ENCODE measurements at places on chromosomes 1 and 21.

DNA sequence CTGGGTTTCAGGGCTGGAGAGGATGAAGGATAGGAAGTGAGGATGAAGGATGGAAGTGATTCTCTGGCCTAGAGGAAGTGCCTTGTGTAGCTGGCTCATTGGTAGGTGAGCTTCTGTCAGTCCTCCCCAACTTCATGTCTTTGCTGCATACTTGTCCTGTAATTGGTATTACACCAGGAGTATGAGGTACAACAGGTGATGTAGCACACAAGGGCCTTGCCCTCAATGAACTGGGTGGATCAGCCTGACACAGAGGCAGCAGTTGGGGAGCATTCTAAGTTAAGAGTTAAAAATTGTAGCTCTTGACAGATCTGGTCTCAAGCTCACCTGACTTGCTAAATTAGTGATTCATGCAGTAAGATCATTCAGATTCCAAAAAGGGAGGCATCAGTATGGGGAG is 37.9 kb upstream of the CACNA1E start:
- DNase-seq: no peak

DNA sequence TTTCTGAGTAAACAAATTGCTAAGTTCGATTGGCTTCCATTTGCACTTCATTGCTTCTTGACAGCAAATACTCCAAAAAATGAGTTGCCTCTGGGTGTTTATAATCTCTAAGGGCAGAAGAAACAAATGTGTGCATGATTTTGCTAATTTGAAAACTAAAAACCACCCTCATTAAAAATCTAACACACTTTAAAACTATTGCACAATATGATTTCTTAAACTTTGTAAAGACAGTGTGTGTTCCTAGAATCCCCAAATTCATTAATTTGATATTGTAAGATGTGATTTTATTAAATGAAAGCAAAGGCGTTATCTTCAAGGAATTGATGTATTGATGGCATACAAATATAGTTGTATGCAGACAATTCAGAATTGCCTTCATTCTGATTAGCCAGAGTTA is 350.9 kb downstream of the OLFM3 start:
- DNase-seq: no peak

- DNase-seq: no peak
These were observed 63.8 kb downstream of the TBCE start for GRCh38 chr1:235430991-235431390.

DNA sequence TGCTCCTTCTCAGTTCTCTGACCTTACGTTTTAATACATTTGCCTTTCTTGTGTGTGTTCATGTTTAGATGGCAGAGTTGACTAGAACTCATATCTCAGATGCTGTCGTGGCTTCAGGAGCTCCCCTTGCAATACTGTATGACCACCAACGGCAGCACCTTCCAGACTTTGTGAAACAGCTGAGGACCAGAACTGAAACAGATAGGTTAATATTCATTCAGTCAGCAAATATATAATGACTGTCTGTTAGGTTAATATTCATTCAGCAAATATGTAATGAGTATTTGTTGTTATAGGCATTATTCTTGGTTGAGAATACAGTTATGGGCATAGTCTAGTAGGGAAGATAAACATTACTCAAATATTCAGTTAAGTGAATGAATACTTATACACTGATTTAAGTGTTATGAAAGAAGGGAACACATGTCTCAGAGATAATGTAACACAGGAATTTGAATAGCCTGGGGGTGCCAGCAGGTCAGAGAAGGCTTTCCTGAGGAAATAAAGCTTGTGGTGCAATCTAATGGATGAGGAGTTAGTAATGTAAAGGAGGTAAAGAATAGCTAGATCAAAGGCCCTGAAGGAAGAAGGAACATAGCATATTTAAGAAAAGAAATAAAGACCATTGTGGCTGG is 88.5 kb downstream of the CEP350 start:
- DNase-seq: no peak

DNA sequence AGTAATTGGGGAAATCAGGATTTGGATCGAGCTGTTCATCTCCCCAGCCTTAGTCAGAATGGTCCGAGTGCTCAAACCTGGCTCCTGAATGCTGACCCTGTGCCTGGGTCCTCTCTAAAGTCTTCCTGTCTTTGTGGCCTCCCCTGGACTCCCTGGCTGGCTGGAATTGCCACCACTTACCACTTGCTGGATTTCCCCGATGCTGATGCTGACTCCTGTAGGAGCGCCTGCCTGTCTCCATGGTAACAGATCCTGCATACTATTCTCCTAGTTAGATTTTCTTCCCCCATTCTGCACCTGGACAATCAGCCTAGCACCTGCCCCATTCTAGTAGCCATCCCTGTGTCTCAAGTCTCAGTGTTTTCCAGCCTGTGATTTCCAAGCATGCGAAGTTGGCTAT is 382.2 kb upstream of the ESRRG start:
- peak; percentile 85 for DNase-seq

DNA sequence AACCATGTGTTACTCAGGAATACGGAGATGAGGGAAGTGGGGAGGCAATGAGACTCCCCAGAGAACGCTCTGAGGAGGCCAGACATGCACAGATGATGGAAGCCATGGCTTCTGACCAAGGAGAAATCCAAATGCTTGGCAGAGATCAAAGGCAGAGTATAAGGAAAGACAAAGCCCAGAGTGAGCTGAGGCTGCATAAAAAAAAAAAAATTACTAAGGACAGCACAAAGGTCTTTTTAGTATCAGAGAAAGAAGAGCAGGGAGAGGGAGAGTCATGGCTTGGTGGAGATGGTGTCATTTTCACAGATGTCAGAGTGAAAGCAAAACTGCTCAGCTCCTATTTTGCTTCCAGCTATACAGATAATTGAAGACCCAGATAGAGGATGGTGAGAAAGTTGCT is 8.1 kb upstream of the NCF2 start:
- DNase-seq: peak; percentile 29

DNA sequence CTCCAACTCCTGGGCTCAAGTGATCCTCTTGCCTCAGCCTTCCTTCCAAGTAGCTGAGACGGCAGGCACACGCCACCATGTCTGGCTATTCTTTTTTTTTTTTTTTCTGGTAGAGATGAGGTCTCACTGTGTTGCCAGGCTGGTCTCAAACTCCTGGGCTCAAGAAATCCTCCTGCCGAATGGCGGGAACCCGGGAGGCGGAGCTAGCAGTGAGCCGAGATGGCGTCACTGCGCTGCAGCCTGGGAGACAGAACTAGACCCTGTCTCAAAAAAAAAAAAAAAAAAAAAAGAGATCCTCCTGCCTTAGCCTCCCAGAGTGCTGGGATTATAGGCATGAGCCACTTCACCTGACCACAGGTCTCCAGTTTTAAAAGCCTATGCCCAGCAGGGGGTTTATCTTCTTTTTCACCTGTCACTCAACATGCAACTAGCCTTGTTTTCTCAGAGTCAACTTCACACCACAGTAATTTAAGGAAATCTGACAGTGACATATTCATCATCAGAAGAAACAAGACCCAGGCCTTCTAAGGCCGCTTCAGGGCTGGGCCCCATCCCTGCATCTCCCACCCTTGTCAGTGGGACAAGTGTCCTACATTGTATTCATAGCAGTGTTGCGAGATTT is 38.3 kb upstream of the GALNT2 start:
- no peak for DNase-seq

DNA sequence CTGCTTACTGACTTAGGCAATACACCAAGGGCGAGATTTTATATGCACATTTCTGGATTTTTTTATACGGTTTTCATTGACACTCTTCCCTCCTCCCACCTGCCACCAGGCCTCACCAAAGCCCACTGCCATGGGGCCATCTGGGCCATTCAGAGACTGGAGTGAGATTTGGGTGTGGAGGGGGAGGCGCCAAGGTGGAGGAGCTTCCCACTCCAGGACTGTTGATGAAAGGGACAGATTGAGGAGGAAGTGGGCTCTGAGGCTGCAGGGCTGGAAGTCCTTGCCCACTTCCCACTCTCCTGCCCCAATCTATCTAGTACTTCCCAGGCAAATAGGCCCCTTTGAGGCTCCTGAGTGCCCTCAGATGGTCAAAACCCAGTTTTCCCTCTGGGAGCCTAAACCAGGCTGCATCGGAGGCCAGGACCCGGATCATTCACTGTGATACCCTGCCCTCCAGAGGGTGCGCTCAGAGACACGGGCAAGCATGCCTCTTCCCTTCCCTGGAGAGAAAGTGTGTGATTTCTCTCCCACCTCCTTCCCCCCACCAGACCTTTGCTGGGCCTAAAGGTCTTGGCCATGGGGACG is 57.9 kb downstream of the LACTBL1 start:
- no peak for DNase-seq

DNA sequence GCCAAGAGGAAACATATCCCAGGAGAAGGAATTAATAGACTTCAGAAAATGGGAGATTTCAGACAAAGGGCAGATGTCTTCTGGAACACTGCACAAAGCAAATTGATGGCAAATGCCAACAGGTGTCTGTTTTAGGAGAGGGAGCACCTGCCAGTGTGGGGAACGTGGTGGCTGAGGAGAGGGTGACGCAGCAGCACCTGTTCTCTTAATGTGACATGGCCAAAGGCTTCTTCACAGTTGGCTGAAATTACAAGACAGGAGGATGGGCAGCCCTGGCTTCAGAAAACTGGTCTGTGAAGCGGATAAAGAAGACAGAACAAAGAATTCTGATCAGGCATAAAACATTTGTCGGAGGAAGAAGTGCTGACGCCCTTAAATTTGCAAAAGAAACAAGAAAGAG is 178.7 kb upstream of the RUNX1 start:
- DNase-seq: peak; percentile 3

- DNase-seq: no peak
These were observed 19.8 kb upstream of the ACTL8 start for GRCh38 chr1:17735348-17735747.

DNA sequence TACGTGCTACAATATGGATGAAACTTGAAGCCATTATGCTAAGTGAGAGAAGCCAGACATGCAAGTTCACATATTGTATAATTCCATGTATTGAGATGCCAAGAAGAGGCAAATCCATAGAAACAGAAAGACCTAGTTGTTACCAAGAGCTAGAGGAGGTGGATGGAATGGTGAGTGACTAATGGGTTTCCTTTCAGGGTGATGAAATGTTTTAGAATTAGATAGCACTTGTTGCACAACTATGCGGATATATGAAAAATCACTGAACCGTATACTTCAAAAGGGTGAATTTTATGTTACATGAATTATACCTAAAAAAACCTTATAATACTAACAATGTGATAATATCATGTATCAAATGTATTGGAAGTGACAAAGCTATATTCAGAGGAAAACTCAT is 18.1 kb downstream of the EPHA10 start:
- DNase-seq: no peak

- DNase-seq: no peak
These were observed 32.0 kb downstream of the EGLN1 start for GRCh38 chr1:231390071-231390470.

- DNase-seq: no peak
These were observed 33.8 kb downstream of the STPG1 start for GRCh38 chr1:24379733-24380315.

- no peak for DNase-seq
These were observed 97.0 kb downstream of the OBSCN start for GRCh38 chr1:228304766-228305395.

- peak; percentile 20 for DNase-seq
These were observed 34.1 kb downstream of the COL11A1 start for GRCh38 chr1:103074224-103074623.

GRCh38 chr1:113874012-113874879 is 2.7 kb upstream of the PTPN22 start:
- no peak for DNase-seq

DNA sequence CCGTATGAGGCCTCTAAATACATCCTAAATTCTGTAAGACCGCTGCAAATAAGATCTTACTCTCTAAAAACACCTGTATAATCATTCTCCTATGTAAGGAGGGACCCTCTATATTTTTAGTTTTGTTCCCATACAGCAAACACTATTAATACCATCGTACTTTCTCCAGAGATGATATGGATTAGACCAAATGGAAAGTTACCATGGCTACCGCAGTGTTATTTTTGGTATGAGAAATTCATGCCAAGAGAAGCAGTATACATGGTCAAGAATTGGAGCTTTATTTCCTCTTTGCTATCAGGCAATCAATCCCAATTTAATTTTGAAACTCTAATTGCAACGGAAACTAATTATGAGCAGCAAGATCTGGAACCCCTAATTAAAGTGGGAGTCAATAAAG is 70.0 kb downstream of the BCAR3 start:
- peak; percentile 76 for DNase-seq

- no peak for DNase-seq
These were observed 20.0 kb downstream of the ZBTB40 start for GRCh38 chr1:22471610-22472009.

DNA sequence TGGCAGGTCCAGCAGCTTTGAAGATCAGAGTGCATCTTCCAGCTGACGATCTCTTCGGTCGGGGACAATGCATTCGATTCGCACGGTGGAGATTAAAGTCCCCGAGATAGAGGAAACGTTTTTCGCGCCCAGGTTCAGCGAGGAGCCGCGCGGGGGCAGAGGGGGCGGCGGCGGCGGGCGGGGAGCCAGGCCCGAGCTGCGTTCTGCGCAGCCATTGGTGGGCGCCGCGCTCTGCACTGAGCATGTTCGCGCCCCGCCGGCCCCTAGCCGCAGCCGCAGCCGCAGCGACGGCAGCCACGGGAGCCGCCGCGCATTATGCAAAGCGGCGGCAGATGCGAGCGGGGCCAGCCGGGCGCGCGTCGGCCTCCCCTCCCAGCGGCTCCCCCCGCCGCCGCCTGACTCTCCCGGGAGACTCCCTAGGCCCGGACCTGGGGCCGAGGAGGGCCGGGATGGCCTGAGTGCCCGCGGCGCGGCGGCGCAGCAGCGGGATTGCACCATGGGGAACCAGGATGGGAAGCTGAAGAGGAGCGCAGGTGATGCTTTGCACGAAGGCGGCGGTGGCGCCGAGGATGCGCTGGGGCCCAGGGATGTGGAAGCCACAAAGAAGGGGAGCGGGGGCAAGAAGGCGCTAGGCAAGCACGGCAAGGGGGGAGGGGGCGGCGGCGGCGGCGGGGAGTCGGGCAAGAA is at the start of gene FMN2:
Gene FMN2, plus strand, starts transcription at position 270 of the 687 bp plus-strand sequence. Its CDS starts 227 bp downstream, at position 497.
- peak; percentile 93 for DNase-seq

DNA sequence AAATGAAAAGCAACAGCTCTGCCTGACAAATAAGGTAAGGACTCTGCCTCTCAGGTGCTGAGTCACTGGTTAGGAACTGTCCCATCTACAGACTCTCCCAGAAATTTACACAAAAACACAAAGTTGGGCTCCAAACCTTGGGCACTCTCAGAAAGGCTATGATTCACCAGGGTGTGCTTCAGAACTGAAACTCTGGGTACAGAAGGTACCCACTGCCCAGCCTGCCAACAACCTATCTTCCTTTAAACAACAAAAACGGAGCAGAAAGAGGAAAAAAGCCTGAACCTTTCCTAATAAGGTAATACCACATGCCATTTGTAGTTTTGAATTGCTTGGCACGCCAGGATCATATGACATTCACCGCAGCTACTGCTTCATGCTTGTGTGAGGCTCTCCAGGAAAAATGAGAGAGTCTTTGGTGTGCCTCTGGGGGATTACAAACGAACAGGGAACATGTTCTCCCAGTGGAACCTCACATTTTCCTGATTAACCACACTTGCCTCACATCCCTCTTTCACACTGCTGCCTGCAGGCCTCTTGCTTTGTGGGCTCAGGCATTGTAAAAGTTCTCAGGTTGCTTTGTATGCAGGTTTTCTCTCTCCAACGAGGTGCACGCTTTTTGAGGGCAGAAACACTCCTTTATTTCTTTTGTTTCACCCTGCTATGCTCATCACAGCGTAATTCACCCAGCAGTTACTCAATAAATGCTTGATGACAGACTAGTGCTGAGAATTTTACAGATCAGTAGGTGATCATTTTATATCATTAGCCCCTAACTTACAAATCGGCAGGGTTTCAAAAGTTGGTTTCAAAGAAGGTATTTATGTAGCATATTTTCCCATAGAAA is 65.1 kb downstream of the GADD45A start:
- peak; percentile 42 for DNase-seq

- DNase-seq: no peak
These were observed 9.5 kb upstream of the SEMA4A start for GRCh38 chr1:156143765-156144489.

Measured in brain (organoid and tissue), 16 donors.